NCI-H1105 treated with DMSO at 0.1 percent for 48 hours (cell line): ENCODE measurements at places on chromosomes 12 and 14.

GRCh38 chr14:76591266-76591665 is 170.0 kb upstream of the VASH1 start:
- no peak for DNase-seq

DNA sequence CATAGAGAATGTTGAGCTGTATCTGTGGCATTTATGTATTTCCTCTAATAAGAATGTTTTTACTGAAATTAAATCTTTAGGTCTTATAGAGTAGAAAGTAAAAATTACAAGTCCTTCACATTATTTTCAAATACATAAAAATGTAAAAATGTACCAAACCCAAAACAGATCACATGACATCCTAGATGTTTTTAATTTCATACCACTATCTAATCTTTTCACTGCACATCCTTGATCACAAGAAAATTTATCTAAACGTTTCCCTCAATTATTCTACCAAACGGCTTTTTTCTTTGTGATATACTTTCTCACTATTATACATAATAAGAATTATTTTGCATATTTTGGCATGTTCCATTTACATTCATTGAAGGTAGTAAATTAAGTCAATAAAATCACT is 18.3 kb downstream of the SGPP1 start:
- DNase-seq, result no peak

DNA sequence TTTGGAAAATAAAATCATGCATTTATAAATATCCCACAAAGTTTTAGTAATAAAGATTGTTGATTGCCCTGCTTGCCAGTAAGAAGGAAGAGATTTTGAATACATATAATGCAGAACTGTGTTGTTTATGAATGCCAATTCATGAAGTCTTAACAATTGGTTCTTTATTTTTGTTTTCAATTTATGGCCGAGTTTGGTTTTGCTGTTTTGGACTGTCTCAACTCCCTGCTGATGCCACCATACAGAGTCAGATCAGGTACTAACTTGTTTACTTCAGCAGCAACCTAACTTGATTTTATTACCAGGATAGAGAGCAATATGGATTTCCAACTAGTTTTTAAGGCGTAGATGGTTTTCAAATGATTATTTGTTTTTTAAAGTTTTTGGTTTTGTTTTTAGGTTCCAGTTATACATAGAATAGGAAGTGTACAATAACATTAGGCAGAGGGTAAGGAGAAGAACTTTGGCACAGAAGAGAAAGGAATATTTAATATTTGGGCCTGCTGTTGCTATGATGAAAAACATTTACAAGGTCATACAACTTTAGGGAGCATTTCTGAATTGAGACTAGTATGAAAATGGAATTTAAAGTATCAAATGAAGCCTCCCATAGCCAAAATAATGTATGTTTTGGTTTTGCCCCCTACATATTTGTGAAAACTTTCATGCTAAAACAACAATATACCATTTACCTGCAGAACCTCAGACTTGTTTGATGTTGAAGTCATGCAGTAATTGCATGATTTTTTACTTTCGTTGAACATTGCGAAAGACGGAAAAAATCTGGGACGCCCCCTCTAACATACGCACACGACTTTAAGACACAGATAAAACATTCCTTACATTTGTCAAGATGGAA is 904 bp upstream of the FAM177A1 start:
- no peak for DNase-seq

DNA sequence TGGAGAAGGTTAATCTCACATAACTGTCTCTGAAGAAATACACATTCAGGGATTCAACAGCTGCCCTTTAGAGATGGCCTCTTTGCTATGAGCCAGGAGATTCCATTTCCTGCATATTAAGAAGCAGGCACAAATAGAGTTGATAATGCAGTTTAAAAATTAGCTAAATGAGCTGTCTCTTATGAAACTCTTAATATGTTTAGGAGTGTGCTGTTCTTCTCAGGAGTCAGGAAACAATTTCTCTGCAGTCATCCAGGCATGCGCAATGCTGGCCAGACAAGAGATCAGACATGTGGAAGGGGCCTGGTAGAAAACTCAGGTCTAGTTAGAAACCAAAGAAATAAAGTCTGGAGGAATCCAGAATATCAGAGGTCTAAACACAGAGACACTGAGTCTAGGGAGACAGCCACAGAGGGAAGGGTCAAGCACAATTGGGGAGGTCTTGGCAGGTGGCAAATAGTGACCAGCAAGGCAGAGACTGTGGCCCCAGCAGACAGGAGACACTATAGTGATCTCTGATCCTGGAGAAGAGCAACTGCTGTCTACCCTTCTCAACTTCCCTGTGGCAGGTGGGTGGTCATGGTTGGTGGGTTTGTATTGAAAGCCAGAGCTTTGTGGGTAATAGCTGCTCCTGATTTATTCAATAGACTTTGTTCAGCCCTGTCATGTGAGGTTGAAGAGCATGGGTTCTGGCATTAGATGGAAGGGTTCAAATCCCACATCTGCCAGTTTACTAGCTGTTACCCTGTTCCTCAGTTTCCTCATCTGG is 185.8 kb upstream of the RMST start:
- no peak for DNase-seq

GRCh38 chr12:50325890-50326391 is 42.6 kb upstream of the LIMA1 start:
- no peak for DNase-seq

DNA sequence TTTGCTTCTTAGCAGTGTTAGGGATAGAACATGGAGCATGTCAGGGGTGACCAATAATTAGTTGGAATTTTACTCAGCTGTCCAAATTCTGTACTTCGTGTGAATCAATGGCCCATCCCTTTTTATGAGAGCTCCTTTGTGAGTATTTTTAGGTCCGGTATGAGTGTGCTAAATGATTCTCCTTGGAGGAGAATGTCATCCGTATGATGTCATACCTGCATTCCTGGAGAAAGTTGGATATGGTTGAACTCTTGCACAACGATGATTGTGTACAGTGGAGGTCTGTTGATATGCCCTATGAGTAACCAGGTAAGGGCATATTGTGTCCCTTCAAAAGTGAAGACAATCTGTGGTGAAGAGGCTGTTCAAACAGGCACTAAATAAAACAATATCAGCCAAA is 400.8 kb downstream of the GXYLT1 start:
- no peak for DNase-seq

- DNase-seq, result no peak
Measured at GRCh38 chr12:123065676-123066383, 85.1 kb downstream of the PITPNM2 start.

GRCh38 chr12:3607039-3607720 is 116.2 kb downstream of the PRMT8 start:
- no peak for DNase-seq

DNA sequence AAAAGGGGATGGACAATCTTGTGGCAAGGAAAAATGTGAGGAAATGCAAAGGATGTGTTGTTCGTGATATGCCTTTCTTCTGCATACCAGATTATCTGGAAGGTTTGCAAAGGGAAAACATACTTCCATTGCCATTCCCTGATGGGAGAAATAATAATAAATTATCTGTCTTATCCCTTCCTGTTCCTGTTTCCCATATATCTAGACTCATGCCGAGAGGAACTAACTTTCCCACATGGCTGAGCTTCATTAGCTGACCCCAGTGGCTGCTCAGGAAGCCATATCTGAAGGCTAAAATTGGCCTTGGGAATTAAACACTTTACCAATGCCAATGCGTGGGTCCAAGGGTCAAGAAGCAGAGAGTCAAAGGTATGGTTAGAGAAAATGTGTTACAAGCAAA is 439.8 kb downstream of the MDGA2 start:
- DNase-seq, result no peak

- DNase-seq, result no peak
Measured at GRCh38 chr12:48765753-48766162, 23.1 kb downstream of the ADCY6 start.

GRCh38 chr12:85441741-85442140 is 161.7 kb downstream of the ALX1 start:
- peak; percentile 12 for DNase-seq

DNA sequence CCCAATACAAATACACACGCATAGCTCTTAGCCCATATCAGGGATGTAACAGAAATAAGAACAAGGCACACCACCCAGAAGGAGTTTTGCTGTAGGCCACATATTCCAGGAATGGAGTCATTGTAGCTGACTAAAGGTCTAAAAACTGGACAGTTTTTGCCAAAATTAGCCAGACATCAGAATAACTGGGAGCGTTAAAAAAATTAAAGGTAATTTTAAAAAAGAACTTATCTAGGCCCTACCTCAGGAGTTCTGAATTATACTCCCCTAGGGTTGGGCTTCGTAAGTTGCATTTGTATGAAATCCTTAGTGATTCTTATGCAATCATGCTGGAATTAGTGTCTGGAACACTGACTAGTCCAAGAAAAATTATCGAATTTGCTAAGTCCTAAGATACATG is 987.7 kb downstream of the GALC start:
- no peak for DNase-seq

DNA sequence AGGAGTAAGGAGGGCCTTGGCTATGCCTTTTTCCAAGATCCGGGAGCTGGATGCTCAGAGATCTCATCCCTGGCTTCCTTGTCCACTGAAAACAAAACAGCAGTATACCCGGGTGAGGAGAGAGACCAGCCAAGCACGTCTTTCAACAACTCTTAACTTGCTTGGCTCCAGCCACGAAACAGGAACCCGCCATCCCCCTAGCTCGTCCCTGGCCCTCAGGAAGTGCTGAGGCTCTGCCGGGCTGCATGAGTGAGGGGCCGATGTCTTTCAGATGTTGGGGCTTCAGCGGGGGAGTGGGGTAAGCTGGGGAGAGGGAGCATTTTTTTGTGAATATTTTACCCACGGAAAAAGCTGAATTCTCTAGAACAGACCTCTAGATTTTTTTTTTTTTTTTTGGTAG is 231.1 kb downstream of the CACNA1C start:
- DNase-seq, result no peak

- DNase-seq, result no peak
Measured at GRCh38 chr12:75528272-75528671, 16.9 kb upstream of the KRR1 start.

GRCh38 chr14:100621806-100622205 is 34.6 kb upstream of the BEGAIN start:
- no peak for DNase-seq

GRCh38 chr12:19388131-19388549 is 51.2 kb upstream of the AEBP2 start:
- no peak for DNase-seq

- DNase-seq, result no peak
Measured at GRCh38 chr12:128612150-128612850, 211.5 kb downstream of the SLC15A4 start.

- no peak for DNase-seq
Measured at GRCh38 chr14:41623736-41624135, 17.1 kb downstream of the LRFN5 start.

DNA sequence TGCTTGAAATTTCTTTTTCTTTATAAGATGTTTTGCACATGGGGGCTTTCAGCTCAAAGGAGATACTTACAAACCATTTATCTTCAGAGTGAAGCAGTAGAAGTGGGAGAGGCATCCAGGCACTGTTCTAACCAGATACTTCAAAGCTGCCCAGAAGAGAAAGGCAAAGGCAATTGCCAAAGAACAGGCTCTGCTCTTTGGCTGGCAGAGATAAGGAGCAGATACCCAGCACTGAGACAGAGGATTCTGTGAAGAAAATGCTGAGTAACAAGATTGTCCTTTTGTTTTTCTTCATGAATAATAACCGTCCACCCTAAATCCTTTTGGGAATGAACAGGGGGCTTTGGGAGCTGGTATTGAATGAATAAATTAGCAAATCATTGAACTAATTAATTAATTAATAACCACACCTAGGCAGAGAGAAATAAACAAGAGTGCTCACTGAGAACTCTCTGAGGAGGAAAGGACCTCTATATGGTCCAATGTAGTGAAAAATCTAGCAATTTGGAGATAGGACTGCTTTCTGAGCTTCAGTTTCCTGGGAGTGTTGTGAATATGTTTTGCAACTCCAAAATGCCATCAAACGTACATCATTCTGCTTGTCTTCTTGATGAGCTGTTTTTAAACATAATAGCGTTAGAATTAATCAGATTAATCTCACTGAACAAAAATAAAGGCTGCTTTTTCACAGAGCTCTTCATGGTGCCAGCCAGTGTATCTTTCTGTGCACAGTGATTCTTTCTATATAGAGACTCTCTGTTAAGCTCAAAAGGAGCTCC is 192.8 kb upstream of the AMIGO2 start:
- DNase-seq, result no peak

DNA sequence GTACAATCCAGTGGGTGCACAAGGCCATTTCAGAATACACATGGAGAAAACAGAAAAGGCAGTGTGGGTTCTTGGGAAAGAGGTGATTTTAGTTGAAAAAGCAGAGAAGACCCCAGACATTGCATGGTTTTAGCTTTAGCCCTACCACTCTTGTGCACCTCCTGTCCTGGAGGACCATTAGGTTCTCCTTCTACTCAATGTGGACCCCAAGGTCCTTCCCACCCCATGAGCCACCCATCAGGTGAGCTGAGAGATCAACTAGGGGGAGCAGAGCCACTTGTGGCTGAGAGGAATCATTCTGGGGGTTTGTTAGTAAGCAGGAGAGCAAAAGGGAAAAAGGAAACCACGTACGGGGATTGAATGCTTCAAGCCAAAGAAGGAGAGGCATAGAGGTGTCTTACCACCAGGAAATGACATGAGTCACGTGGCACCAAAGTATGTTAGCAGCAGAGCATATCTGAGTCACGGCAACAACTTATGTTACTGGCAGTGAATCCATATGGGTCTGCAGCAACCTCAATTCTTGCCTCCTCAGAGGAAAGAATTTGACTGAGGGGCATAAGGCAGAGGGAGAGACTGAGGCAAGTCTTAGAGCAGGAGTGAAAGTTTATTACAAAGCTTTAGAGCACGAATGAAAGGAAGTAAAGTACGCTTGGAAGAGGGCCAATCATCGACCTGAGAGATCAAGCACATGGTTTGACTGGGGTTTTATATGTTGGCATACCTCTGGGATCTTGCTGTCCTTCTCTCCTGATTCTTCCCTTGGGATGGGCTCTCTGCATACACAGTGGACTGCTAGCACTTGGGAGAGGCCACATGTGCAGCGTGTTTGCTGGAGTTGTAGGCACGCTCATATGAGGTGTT is 73.9 kb downstream of the HSD17B6 start:
- no peak for DNase-seq

- no peak for DNase-seq
Measured at GRCh38 chr12:111196532-111196931, 172.4 kb downstream of the PHETA1 start.

- DNase-seq, result no peak
Measured at GRCh38 chr14:100239211-100239839, 381 bp downstream of the YY1 start.

- DNase-seq, result no peak
Measured at GRCh38 chr12:11656550-11656949, 7.1 kb downstream of the ETV6 start.

DNA sequence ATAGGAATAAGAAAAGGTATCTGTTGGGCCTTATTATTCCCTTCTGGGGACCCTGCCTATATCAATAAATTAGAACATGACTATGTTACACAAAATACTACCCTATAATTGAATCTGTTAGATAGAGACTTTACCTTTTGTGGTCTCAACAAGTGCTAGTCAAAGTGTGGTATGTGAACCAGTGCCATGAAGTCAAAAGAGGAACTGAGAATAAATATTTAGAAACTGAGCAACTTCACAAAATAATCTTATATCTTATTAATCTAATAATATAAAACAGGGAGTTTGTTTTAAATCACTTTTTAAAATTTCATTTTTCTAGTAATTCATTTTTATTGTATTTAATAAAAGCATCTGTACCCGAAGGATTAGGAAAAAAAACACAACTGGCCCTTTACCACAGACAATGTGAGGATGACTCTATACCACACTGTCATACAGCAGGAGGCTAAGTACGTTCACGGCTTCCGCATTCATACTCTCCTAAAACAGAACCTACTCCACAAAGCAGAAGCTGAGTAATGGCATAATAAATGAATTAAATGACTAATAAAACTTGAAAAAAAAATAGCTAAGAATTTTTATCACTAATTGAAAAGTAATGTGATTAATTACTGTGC is 42.1 kb downstream of the SEC23A start:
- DNase-seq, result no peak

- peak; percentile 39 for DNase-seq
Measured at GRCh38 chr12:85955127-85955526, 81.0 kb downstream of the NTS start.
